Activated naive CD4-positive, alpha-beta T cell treated with anti-CD3 and anti-CD28 coated beads, Interleukin-2, amount 50 U/mL, for 72 hours (primary cell): ENCODE measurements at places on chromosomes 11 and 22.

DNA sequence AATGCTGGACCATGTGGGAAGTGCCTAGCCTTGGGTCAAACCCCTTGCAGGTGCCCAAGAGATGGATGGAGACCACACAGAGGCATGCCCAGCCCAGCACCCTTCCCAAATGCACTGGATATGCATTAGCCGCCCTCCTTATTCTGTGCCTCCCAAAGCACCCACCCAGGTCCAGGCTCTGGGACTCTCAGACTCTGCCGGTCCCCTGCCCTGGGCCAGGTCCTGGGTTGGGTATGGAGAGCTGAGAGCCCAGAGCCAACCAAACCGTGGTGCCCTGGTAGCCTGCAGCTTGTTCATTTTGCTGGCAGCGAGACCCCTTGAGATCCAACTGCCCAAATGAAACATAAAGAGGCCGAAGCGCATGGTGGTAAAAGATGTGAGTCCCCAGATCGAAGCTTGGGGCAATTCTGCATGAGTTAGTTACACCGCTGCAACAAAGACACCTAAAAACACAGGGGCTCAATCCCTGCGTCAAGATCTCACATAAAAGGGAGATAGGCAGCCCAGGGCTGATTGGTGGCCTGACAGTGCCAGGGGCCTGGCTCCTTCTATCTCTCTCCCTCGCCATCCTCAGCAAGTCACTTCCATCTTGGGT, 61.5 kb downstream of the MYEOV start:
- DNase-seq: no peak

GRCh38 chr22:49942565-49943404, 17.8 kb upstream of the PIM3 start:
- DNase-seq: no peak

DNA sequence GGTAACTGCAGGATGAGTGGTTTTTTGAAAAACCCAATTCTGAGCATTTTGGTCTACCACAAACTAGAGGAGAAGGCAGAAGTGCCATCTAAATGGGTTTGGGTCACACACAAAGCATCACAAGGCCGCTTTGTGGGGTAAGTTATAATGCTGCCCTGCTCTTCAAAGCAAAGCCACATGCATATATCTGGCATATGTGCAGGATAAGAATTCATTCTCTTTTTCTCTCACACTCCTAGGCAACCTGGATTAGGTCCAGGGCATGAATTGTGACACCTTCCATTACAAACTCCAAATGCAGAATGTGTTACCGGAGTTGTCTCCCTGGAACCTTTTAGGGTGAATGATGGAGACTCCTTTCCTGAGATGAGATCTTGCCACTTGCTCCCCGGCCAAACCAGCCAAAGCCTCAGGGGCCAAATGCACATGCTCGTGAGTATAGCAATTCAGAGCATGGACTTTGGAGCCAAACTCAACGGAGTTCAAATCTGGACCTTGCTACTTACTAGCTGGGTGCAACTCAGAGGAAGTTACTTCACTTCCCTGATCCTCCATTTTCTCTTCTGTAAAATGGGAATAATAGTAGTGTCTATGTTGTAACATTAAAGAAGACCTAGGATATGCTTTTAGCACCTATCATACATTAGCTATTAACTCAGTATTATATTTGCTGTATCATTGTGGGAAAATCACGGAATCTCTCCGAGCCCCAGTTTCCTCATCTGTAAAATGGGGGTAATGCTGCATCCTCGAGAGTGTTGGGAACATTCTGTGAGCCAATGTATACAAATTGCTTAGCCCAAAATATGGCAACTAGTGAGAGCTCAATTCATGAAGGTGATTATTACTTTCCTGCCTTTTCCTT, 96.6 kb downstream of the COMMD9 start:
- DNase-seq: no peak

- no peak for DNase-seq
Observed at GRCh38 chr22:38347181-38347943, 30.1 kb upstream of the CSNK1E start.

- no peak for DNase-seq
Observed at GRCh38 chr11:123905826-123906225, 3.9 kb downstream of the OR8D4 start.

DNA sequence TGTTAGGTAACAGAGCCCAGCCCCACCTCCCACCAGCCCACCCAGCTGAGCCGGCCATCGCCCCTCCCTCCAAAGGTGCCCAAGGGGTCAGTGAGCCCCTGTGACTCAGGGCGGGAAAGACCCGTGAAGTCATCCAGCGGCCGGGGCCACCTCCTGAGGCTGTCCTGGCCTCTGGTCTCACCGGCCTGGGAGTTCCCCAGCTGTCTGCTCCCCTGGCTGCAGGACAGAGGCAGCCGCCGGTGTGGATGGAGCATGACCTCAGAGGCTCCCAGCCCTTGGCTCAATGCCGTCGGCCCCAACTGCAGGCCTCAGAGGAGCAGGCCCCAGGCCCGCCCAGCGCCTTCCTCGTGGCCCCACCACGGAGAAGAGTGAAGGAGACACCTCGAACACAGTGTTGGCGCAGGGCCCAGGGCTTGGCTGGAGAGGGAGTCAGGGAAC, 28.7 kb downstream of the RPL3 start:
- no peak for DNase-seq

- DNase-seq: peak; percentile 11
Observed at GRCh38 chr11:43316451-43316850, 4.7 kb downstream of the API5 start.

DNA sequence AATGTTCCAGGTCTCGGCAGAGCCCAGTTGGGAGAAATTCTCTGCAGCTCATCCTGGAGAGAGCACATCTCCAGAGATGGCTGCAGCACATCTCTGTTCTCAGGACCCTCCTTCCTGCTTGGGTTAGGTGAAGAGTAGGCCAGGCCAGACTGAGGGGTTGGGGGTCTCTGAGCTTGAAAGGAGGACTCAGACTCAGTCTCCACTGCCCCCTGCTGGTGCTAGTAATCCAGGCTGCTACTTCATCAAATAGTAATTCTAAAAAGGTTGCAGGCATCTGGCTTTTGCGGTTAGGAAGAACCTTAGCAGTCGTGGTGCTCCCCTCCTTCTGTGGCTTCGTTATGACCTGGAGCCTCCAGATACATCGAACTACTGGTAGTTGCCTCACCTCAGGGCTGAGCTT, 9.7 kb downstream of the TUB start:
- DNase-seq: peak; percentile 44

- no peak for DNase-seq
Observed at GRCh38 chr11:72568861-72569260, 105.4 kb downstream of the PDE2A start.

DNA sequence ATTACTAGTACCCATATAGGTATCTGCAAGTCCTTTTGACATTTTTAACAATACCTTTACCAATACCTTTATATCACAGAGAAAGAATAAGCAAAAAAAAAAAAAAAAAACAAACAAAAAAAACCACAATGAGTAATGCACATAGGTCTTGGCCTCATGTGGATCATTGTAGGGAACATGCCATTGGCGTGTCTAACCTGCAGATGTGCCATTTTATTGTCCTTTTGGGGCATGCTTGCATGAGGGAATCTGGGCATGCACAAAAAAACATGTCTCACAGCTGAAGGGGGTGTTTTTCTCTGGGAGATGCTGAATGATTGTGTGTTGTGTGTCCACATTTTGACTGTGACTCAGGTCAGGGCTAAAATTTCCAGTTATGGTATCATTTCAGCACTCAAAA, 361.6 kb downstream of the GUCY1A2 start:
- no peak for DNase-seq

DNA sequence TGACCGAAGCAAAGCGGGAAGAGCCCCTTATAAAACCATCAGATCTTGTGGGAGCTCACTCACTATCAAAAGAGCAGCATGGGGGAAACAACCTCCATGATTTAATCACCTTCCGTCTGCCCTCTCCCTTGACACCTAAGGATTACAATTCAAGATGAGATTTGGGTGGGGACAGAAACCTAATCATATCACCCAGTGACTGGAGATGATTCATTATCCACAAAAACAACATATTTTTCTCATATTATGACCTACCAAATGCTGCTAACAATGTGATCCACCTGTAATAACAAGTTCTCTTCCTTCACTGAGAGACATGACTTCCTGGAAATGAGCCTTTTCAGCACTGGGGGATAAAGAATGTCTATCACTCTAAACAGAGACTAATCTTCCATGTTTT, 23.4 kb upstream of the HEPHL1 start:
- no peak for DNase-seq

DNA sequence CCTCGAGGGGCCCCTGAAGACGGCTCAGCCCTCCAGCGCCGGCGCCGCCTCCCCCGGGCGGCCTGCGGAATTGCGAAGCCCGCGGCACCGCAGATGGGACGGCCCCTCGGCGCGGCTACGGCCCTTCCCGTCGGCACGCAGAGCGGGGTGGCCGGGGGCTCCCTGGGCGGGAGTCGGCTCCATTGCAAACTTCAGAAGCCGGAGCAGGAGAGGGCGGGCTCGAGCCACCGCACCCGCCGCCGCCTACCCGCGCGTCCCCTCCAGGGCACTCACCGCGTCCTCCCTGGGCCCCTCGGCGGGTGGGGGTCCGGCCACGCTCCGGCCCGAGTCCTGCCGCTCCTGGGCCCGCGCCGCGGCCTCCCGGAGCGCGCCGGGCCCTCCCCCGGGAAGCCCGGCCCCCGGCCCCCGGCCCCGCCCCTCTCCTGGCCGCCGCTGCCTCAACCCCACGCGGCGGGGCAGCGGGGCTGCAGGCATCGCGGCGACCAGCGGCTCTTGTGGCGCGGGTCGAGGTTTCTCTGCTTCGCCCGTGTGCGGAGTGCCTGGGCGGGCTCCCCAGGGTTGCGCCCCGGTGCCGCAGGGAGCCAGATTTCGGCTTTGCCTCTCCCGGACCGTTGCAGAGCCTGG, at the start of gene PACSIN3:
Gene PACSIN3, minus strand, starts transcription at position 359 of the 624 bp plus-strand sequence. CDS start 3,707 bp downstream, outside the sequence.
- DNase-seq: peak; percentile 73

DNA sequence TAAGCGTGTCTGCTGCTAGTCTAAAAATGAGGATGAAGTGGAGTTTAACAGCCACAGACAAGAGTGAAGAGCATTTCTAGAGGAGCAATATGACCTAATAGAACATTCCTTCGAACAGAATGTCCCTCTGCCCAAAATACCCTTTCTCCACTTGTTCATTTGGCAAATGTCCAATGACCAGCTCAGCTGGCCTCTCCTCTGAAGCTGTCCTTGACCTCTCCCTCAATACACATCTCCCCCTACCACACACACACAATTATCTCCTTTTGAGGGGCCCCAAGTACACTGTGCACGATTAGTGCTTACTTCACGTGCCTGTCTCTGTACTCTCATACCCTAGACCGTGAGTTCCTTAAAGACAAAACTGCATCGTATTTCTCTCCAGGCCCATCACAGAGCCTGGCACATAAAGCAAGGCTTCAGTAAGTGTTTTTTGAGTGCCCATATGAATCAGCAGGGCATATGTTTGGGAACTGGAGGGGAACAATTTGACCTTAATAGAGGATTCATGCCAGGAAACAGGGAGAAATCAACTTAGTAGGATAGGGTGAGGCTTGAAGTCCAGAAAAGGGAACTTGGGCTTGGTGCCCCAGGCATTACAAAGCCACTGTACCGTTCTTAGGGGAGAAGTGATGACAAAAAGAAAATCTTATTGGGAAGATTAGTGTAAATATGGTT, 18.1 kb upstream of the NCAM1 start:
- no peak for DNase-seq

DNA sequence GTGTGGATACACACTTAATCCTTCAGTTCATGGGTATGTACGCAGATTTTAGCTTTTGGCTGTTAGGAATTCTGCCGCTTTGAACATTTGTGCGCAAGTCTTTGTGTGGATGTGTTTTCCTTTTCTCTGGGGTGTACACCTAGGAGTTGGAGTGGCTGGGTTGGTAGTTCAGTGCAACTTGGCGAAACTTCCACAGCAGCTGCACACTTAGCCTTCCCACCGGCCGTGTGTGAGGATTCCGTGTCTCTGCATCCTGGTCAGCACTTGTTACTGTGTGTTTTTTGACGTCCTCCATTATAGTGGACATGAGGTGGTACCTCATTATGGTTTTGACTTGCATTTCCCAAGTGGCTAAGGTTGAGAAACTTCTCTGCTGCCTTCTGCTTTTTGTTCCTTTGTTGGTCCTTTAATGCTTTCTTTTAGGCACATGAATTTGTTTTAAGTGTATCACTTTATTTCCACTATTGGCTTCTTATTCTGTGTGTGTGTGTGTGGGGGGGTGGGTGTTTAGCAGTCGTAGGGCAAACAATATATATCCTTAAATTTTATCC, 72.1 kb upstream of the SLC25A18 start:
- DNase-seq: no peak

GRCh38 chr11:73177380-73177777, 35.3 kb upstream of the FCHSD2 start:
- DNase-seq: no peak

DNA sequence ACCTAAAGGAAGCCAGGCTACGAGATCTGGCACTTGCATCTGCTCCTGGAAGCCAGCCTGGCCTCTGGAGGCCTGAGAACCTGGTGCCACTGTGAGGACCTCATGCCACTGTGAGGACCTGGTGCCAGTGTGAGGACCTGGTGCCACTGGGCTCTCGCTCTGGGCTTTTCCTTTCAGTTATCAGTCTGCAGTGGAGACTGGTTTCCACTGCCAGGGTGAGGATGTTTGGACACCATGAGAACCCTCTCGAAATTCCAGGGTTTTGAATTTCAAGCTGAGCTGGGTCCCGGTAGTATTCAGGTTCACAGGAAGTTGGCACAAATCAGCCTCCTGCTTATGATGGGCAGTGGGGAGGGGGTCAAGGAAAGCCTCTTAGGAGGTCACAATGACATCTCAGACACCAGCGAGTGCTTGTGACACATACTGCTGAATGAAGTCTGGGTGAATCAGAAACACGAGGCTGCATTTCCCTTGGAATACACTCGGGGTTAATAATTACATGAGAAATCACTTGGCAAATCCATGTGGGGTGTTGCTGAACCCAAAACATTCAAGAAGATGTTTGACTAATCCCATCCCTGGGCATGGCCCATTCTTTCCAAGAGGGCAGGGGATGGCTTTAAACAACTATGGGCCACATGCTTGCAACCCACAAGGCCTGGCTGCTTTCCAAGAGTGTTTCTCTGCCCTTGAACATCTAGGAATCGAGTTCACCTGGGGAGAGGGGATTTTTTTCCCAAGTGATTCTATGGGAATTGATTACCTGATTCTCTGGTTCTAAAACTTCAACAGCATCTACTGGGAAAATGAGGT, 60.2 kb downstream of the LINC01488 start:
- no peak for DNase-seq

GRCh38 chr11:61725781-61726231, 26.6 kb upstream of the MYRF start:
- DNase-seq: no peak

- no peak for DNase-seq
Observed at GRCh38 chr11:28400331-28401100, 292.3 kb downstream of the METTL15 start.
